ENCODE measurements at places on chromosomes 6 and 20.

DNA sequence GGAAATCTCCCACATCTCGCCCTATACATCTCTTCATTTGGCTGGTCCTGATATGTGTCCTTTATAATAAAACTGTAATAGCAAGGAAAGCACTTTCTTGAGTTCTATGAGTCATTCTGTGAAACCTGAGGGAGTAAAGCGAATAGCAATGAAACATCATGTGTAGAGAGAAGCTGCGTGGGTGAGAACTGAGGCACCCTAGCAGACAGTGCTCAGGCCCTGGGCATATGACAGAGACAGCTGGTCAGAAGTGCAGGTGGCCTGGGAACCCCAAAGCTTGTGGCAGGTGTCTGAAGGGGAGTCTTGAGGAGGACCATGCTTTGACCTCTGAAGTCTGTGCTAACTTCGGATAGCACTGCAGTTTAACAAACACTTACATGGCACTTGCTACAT, 1.3 kb upstream of the BLOC1S5 start:
- no peak for DNase-seq

DNA sequence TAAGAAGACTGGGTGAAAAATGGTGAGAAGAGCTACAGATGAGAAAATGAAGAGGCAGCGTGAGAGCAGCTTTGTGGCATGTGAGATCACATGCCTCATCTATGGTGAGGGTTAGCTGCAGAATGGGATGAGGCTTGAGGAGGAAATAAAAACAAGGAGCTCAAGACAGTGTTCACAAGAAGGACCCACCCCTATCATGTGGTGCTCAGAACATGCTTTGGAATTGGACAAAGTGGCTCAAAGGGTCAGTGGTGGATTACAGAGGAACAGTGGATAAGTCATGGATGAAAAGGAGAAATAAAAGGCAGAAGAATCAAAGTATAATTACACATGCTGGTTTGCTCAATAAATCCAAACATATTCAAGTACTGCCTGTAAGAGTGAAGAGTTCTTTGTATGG, 126.9 kb upstream of the UST start:
- DNase-seq = no peak

DNA sequence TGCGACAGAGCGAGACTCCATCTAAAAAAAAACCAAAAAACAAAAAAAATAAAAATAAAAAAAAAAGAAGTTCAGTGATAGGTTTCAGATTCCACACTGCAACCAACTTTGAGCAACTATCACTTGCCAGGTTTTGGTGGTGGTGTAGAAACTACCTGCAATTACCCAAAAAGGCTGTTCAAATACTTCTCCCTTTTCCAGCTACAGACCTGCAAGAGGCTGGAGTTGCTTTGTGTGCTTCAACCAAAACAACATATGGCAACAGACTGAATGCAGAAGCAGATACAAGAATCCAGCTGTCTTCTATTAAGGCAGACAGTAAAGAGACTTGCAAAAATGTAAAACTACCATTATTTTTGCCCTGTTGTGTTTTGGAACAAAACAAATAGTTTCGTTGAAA, 9.3 kb upstream of the BCAS1 start:
- no peak for DNase-seq

GRCh38 chr6:98931696-98932095, 16.1 kb downstream of the FBXL4 start:
- no peak for DNase-seq

DNA sequence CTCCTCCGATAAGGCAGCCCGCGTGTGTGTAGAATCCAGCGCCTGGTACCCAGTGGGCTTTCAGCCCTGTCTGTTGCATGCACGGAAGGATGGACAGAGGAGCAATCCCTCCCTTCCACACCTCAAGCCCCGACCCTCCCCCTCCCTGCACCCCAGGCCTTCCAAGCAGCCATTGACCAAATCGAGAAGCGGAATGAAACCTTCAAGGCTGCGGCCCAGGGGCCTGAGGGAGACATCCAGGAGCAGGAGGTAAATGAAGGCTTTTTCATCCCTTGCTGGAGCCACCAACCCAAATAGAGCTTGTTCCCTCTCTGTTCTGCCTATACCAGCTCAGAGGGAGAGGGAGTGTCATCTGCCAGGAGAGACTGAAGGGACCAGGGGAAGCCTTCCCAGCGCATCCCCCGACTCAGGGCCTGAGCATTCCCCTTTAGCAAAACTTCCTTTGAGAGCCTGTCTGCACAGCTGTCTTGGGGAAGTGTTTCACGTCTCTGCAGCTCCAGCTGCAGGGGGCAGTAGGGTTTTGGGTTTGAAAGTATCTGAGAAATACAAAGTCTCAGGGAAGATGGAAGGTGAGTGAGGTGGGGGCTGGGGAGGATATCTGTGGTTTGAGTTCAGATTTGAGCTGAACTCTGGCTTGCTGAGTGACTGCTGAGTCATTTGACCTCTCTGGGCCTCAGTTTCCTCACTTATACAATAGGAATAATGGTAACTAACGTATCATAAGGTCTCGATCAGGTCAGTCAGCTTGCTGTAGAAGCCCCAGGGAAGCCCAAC, 16.1 kb downstream of the FGD2 start:
- no peak for DNase-seq

DNA sequence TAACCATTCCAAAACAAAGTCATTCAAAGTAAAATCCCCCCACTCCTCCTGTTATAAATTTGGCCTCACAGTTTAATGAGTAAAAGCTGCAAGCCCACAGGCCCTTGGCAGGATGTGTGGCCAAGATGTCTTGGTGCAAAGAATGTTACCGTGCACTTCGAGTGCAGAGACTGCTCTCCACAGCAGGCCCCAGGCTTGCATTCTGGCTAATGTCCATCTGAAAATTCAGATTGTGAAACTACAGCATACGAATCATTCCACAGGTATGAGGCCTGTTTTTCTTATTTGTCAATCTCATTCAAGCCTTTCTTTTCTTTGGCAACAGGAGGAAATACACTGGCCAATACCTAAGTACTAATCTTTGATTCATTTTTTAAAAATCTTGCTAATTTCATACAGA, 7.1 kb downstream of the RPS6KA2 start:
- DNase-seq = no peak

DNA sequence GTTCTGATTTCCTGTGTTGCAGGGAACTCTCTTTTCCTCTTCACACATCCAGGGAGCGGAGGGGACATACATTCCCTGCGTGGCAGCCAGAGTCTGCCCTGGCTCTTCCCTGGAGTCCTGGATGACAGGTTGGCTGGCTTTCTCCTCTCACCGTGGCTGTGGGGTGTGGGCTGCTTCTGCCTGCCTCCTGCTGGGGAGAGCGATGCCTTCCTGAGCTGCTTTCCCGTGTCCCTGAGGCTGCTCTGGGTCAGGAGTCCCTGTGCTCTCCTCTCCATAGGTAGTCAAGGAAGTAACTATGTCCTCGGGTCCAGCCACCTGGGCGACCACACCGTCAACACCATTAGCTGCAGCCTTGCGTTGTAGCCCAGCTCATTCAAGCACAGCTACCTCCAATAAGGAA, 451.7 kb downstream of the QKI start:
- no peak for DNase-seq

GRCh38 chr6:39018103-39018502, 30.5 kb upstream of the GLP1R start:
- DNase-seq = no peak
